ENCODE measurements at places on chromosomes 1 and 21.

DNA sequence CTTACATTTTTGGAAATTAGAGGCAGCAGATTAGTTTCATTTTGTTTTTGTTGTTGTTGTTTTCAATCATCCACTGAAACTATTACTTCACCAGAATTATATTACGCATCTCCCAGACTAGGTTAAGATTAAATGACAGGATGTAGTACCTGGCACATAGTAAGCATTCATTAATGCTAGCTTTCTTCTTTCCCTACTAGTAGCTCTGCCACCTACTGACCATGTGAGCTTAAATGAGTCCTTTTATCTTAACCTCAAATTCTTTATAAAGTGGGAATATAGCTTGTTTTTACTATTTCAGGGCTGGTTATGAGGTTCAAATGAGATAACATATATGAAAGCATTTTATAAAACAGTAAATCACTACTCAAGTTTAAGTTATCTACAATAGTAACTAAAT, 10.2 kb upstream of the ASPM start:
- DNase-seq: no peak

DNA sequence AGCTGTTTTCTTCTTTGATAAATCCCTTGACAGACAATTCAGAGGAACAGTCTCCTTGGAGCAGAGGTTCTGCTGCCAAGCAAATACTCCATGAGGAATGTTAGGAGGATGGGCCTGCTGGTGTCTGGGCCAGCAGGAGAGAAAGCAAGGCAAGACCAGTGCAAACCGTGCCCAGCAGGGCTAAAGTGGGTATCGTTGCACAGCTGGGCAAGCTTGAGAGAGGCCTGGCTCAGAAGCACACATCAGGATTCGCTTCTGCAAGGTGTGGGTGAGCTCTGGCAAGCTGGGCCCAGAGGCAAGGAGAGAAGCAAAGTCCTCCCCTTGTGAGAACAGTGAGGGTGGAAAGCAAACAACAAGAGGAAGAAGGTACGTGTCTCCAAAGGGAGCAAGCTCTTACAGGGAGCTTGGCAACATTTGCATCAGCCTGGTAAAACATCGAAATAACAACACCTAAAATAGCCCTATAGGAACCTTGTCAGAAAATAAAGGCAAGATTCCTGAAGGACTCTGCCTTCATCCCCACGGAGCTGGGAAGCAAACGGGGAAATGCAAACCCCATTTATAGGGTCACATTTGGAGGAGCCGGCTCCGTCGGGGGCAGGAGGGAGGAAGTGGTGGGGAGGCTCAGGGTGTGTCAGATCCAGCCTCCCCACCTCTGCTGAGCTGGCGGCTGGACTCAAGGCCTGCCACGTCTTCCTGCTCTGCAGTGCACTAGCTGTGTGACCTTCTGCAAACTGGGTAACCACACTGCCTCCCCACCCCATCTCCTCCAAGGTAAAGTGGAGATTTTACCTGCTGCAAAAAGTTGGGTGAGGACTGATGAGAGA, 62.3 kb upstream of the HIVEP3 start:
- DNase-seq: no peak

DNA sequence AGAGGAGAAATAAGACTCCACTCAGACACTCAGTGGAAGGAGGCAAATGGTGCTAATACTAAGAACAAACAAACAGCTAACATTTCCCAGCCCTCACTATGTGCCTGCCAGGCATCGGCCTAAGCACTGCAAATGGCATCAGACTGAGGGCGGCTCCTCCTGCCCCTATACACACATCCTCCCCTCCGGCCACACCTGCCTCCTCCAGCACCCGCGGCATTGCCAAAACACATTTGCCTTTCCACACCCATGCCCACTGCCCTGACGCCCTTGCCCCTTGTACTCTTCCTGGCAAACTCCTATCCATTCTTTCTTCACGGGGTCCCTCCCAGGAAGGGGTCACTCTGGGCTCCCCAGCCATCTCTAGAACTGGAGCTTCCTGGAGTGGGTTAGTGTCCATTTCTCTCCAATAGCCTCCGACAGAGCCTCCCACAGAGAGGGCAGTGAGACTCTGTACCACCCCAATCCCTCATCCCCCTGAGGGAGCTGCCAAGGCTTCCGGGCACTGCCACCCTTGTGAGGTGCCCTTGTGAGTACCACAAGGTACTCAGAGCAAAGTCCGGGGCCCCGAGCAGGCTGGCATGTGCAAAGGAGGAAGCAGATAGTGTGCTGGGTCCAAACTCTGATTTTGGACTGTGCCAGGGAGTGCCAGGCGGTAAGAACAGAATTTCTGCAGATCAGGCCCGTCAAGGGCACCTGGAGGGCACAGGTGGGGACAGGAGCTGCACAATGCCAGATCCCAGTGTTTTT, 959 bp downstream of the AKR7A3 start:
- DNase-seq: no peak

DNA sequence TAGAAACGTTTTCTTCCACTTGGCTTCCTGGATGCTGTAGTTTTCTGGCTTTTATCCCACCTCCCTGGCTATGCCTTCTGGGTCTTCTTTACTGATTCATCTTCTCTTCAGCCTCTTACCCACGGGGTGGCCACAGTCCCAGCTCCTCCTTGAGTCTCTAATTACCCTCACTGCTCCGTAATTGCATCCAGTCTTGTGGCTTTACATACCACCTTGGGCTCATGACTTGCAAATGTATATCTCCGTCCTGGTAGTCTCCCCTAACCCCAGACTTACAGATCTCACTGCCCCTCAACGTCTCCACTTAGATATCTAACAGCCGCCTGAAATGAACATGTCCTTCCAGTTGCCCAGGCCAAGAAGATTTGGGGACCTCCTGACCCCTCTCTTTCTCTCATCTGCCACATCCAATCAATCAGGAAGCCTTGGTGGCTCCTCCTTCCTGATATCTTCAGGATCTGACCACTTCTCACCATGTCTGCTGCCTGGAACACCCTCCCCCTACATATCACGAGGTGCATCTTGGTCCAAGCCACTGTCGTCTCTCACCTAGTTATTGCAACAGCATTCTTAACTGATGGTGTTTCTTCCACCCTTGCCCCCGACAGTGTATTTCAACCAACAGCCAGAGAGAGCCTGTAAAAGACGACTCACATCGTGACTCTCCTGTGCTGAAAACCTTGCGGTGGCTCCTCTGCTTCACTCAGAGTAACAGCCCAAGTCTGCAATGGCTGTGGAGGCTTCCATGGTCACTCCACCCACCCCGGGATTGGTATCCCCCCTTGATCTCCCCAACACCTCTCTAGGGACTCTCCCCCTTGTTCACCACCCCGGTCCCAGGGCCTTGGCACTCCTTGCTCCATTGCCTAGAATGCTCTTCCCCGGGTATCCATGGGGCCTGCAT, 219.0 kb upstream of the POU3F1 start:
- DNase-seq: no peak

DNA sequence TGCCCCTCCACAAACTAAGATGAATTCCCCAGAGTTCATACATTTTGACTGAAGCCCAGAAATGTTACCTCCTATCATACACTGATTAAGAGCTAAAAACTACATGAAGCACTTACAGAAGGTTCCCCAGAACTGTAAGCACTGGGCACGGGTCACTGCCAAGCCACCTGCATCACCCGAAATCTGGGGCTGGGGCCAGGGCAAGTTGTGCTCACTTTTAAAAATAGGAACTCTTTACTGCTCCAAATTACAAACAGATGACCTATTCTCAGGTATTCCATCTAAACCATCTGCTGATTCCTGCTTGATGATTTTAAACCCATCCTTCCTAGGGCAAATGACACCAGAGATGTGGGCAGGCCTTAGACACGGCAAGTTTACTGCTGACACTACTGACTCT, 4.8 kb downstream of the SETD4 start:
- no peak for DNase-seq

DNA sequence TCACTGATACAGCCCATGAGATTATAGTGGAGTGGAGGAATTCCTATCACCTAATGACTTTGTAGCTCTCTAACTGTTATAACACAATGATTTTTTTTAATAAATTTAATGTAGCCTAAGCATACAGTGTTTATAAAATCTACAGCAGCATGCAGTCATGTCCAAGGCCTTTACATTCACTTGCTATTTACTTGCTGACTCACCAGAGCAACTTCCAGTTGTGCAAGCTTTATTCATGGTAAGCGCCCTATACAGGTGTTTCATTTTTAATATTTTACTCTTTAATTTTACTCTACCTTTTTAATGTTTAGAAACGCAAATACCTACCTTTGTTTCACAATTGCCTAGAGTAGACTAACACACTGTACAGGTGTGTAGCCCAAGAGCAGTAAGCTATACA, 1652.2 kb downstream of the BRINP3 start:
- DNase-seq: no peak

DNA sequence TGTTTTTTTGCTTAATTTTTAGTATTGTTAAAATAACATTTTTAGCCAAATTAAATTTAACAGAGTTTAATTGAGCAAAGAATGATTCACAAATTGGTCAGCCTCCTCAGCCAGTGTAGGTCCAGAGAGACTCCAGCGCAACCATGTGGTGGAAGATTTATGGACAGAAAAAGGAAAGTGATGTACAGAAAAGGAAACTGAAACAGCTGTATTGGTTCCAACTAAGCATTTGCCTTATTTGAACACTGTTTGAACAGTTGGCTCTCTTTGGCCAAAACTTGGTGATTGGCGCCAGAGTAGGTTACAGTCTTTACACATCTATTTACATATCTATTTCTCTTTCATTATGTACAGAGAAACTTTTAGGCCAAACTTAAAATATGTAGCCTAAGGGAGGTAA, 19.4 kb downstream of the RPS6KC1 start:
- DNase-seq: peak; percentile 58

GRCh38 chr1:224252479-224252878, 69.4 kb downstream of the DEGS1 start:
- no peak for DNase-seq

DNA sequence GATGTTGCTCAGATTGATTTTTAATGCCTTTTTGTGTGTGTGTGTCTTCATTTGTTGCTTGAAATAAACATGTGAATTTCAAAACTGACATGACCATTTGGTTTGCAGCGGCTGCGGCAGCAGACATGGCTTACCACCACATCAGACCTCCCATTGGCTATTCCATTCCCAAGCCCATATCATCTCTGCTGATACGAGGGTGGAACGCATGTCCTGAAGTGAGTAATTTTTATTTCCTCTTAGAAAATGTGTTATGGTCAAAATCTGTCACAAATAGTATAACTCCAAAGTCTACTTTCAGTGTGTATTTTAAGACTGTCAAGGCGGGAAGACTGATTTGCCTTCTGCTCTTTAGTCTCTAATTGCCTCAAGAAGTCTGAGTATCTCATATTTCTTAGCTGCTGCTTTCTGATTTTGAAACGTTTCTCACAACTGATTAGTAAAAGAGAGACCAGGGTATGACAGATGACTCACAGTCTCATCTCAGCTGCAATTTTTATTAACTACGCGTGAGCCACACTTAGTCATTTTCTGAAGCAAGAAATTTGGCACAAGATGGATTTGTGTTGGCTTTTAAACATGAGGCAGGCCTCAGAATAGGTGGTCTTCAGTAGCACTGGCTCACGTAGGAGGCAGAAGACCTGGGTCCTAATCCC, 49.0 kb downstream of the LRRC53 start:
- DNase-seq: peak; percentile 71

DNA sequence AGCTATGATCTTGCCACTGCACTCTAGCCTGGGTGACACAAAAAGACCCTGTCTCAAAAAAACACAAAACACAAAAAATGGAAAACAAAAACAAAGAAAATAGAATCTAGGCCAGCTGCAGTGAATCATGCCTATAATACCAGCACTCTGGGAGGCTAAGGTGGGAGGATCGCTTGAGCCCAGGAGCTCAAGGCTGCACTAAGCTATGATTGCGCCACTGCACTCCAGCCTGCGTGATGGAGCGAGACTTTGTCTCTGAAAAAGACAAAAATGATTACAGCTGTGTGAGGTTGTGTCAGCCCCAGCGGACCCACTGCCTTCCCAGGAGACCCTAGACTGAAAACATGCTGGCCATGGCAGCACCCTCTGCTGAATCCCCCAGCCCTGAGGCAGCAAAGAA, 80.2 kb upstream of the ZBTB40 start:
- no peak for DNase-seq

GRCh38 chr1:94734963-94735901, 84.9 kb upstream of the SLC44A3 start:
- DNase-seq: peak; percentile 59

- DNase-seq: no peak
Observed at GRCh38 chr1:18155881-18156385, 48.3 kb downstream of the IGSF21 start.

DNA sequence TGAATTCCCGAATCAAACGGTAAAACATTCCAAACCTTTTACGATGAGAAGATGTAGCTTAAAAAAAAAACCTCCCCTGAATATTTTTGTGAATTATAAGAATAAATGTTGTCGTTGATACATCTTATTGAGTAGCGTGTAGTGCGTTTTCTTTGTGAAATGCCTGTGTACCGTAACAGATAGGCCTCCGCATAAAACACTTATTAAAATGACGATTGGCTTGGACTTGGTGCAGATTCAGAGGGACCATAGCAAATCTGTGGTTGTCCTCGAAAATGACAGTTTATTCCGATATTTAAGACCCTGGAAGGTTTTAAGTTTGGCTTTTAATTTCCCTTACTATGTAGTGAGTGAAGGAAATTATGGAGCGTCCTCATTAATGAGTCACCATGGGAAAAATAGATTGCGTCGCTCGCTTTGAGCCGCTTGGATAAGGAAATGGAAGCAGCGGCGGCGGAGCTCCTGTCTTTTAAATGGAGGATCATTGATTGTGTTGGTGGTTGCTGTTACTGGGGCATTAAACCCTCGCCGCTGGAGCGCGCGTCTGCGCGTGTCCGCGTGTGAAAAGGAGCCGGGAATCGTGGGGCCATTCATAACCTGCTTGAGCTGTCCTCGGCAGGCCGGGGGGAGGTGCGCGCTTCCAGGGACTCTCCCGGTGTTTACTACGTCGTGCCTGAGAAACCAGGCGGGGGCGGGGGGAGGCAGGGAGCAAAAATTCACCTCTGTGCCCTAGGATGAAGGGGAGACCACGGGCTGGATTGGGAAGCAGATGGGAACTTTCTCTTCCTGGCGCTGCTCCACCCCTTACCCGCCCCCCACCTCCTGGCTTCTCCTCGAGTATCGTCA, 1.6 kb downstream of the SPEN start:
- DNase-seq: no peak

DNA sequence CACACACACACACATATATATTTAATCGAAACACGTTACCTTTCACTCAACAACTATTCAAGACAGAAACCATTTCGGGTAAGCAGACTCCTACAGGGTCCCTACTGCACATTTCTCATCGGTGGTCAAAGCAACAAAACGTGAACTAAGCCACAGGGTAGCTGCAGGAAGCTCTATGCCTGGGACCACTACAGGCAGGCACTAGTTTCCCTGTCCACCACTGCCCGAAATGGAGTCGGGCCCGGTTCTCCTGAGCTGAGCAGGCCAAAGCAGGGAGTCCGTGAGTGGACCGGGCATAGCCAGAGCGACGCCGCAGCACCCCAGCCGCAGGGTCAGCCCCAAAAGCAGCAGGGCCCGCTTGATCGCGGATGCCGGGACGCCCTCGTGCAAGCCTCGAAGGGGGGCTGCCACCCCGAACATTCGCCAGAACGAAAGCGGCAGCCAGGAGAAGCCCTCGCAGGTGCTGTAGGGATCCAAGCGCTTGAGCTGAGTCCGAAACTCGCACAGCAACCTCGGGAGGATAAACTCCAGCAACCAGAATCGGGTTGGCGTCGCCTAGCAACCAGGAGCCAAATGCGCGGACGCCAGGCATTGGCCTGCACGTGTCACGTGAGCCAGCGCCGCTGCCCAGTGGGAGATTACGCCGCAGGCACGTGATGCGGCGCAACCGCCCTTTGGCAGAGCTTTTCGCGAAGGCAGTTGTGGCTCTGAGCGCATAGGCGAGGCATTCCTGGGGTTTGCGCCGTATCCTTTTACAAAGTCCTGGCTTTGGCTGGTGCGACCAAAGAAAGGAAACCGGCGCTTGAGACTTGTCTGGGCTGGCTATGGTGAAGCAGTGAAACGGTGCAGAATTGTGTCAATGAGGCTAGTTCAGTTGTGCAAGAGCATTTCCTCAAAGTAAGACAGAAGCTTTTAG, 13.9 kb upstream of the DDI2 start:
- peak; percentile 87 for DNase-seq

All from HS-5 (cell line).